Activated T-cell treated with anti-CD3 and anti-CD28 coated beads, Interleukin-2, amount 50 U/mL, for 72 hours (primary cell): ENCODE measurements at places on chromosomes 7 and 10.

GRCh38 chr7:32062150-32062549, 8.1 kb downstream of the PDE1C start:
- H3K27ac ChIP-seq: no peak overlapping the region
- H3K36me3 ChIP-seq: no peaks in the 10 kb centered on the region
- H3K4me1 ChIP-seq: no peaks in the 10 kb centered on the region

DNA sequence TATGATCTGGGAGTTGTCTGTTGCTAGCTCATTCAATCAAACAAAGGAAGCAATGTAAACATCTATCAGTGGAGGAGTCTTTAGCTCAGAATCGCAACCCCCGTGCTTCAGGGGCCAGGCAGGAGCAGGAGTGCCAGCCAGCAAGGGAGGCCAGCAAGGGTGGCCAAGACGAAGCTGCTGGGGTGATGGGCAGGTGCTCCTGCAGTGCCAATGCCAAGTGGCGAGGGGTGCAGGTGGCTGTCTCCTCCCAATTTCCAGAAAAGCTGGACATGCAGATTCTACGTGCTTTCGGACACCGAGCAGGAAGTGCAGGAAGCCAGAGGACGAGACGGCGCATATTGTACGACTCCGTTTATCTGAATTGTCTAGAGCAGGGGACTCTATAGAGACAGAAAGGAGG, 48.1 kb upstream of the EBF3 start:
- H3K36me3 ChIP-seq: no peaks in the 10 kb centered on the region
- no peak overlapping the region for H3K4me3 ChIP-seq
- H3K4me1 ChIP-seq: no peaks in the 10 kb centered on the region
- peaks cover 21% of the 10 kb centered on the region for H3K27me3 ChIP-seq

DNA sequence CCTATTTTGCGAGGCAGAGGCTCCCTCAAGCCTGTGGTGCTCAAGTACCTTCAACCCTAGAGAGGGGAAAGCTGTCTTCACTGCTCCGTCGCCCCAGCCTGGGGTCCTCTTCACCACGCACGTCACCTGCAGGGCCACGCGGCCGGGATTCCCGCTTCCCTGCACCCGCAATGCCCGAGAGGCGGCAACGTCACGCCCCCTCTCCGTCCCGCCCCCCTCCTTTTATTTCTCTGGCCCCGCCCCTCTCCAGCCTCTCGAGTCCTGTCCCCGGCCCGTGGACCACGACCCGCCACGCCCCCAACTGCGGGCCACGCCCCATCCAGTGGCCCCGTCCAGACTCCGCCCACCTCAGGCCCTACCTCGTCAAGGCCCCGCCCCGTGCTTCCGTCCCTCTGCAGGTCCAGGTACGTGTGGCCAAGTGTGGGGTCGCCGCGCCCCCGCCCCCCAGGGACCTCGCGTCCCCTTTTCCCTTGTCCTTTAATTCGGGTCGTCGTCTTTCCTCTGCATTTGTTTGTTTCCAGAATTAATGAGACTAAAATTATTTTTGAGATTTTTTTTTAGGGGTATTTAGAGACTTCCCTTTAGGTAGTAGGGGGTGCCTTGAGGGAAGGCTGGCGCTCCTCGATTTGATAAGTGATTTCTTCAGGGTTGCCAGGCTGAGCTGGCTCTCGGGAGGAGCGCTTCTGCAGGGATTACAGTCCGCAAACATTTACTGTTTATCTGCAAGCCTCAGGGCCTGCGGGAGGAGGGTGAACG, 69.8 kb upstream of the BAIAP2L1 start:
- H3K27ac ChIP-seq: no peak overlapping the region
- H3K4me3 ChIP-seq: peak overlapping the region; percentile 65
- peak; percentile 19 for DNase-seq
- H3K4me1 ChIP-seq: no peaks in the 10 kb centered on the region
- H3K27me3 ChIP-seq: peaks cover 18% of the 10 kb centered on the region
- no peaks in the 10 kb centered on the region for H3K36me3 ChIP-seq

DNA sequence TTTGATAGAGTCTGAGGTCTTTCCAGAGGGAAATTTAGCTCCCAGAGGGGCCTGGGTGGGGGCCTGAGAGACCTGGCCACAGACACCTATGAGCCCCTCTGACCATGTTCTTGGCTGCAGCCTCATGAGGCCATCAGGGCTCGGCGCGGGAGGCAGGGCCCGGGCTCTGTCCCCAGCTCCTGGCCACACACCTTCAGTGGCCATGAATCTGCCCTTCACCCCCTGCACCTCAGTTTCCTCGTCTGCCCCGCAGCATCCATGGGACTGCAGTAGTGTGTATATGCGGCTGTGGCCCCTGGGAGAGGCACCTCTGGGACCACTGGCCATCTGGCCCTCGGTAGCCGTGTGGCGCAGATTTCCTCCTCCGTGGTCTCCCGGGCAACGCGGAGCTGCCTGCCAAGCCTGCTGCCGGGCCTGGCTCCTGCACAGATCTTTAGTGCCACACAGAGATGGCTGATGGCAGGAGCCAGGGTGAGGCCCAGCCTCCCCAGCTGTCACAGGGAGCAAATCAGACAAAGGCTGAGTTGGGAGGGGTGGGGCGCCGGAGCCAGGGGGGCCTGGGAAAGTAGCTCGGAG, 23.6 kb upstream of the ADCYAP1R1 start:
- DNase-seq: no peak
- peaks cover 31% of the 10 kb centered on the region for H3K4me1 ChIP-seq
- peaks cover 2% of the 10 kb centered on the region for H3K36me3 ChIP-seq
- peaks cover 6% of the 10 kb centered on the region for H3K27me3 ChIP-seq
